ENCODE measurements at places on chromosomes 1 and 21. TPM values are rescaled to one million over a fixed set of nuclear protein-coding genes. Genes with fewer than 3 reads are reported as not detected.

DNA sequence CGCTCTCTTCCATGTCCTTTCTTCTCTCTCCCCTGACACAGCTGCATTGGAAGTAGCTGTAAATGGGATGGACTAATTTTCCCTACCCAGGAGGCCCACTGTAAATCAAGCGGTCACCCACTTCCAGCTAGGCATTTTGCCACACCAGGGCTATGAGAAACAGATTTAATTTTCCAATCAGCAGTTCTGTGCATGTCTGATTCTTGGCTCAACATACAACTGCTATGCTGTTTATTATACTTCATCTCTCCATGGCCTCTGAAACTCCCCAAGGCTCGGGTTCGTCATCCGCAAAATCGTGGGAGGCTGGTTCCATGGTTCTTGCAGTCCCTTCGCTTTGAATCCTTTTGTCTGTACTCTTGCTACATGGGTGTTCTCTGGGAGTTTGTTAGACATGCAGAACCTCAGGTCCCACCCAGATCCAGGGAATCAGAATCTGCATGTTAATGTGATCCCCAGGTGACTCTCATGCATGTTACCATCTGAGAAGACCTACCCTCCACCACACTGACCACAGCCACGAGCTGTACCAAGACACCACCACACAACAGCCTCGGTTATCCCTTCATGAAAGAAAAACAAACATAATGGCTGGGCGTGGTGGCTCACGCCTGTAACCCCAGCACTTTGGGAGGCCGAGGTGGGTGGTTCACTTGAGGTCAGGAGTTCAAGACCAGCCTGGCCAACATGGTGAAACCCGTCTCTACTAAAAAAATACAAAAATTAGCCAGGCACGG lies 190.5 kb downstream of the GABPA start:
- no peak overlapping the region for H3K4me3 ChIP-seq
- peaks cover 27% of the 10 kb centered on the region for H3K4me1 ChIP-seq
- H3K27me3 ChIP-seq = no peaks in the 10 kb centered on the region
- H3K36me3 ChIP-seq = no peaks in the 10 kb centered on the region
- peak overlapping the region; percentile 69 for H3K27ac ChIP-seq

GRCh38 chr1:77143529-77144121 lies 75.6 kb downstream of the PIGK start:
- no peak for DNase-seq
- no peak overlapping the region for H3K27ac ChIP-seq

DNA sequence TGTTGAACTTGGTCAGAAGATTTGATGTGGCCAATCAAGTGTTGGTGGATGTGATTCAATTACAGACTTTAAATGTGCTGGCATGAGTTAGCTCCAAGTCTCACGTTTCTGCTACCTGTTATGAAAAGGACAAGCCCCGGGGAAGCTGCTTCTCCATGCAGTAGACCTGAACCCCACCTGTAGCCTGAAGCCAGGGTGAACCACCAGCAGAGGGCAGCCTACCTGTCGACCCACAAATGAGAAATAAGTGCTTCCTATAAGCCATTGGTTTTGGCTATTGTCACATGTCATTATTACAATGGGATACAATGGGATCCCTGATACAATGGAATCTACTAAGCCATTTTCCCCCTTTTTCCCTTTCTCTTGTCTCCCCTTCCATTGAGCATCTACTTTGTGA lies 230.2 kb downstream of the PRDM2 start:
- no peaks in the 10 kb centered on the region for H3K36me3 ChIP-seq
- H3K4me3 ChIP-seq = no peak overlapping the region
- DNase-seq = no peak
- H3K4me1 ChIP-seq = no peaks in the 10 kb centered on the region
- H3K27me3 ChIP-seq = no peaks in the 10 kb centered on the region
- no peak overlapping the region for H3K27ac ChIP-seq

Gene NPHP4
- 2.1 TPM for total RNA-seq

Gene CFAP74
- not detected for total RNA-seq

- peaks cover 5% of the 10 kb centered on the region for H3K27me3 ChIP-seq
- no peak overlapping the region for H3K4me3 ChIP-seq
- H3K36me3 ChIP-seq = no peaks in the 10 kb centered on the region
- H3K27ac ChIP-seq = no peak overlapping the region
- DNase-seq = no peak
Measured at GRCh38 chr1:24963943-24964693, 34.0 kb upstream of the RUNX3 start.

Gene SYDE2
- 3.8 TPM for total RNA-seq

DNA sequence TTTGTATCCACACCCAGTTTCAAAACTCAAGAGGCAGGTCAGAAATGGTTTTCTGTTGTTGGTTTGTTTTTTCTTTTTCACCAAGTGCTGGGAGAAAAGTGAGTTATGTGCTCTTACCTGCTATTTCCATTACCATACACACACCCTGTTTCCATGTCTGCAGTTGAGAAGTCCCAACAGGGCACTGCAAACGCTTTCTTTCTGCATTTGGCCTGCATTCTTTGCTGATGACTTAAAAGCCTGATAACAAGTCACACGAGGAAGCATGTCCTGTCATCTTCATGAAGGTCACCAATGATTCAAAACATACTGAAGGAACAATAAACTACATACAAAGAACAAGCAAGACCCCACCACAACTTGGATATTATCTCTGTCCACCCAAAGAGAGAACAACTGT lies 24.8 kb upstream of the KCNE1 start:
- H3K4me1 ChIP-seq = no peaks in the 10 kb centered on the region
- H3K4me3 ChIP-seq = no peak overlapping the region
- H3K27me3 ChIP-seq = no peaks in the 10 kb centered on the region
- no peak overlapping the region for H3K27ac ChIP-seq

- no peaks in the 10 kb centered on the region for H3K4me1 ChIP-seq
- H3K27me3 ChIP-seq = no peaks in the 10 kb centered on the region
- no peaks in the 10 kb centered on the region for H3K36me3 ChIP-seq
- H3K27ac ChIP-seq = no peak overlapping the region
- DNase-seq = no peak
Measured at GRCh38 chr1:84615790-84616189, 41.5 kb upstream of the CTBS start.

Gene BNIPL
- total RNA-seq = not detected

Gene RNU1-4
- not detected for total RNA-seq

DNA sequence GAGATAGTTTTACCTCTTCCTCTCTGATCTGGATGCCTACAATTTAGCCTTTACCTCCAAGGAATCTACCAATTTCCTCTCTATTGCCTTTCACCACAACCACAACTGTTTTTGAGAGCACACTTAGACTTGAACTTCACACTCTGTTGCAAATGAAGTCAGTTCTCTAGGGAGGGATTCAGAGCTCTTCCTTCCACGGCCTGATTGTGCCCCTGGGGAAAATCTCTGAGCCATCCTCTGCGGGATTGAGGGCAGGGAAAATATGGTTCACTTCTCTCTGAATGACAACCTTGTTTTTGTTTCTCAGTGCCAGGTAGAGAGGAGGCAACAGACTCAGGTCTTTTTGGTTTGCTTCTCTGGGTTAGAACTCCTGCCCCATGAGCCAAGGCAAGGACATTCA lies 35.4 kb upstream of the BCL10 start:
- no peaks in the 10 kb centered on the region for H3K36me3 ChIP-seq
- no peak overlapping the region for H3K27ac ChIP-seq
- no peaks in the 10 kb centered on the region for H3K27me3 ChIP-seq
- H3K4me1 ChIP-seq = peaks cover 44% of the 10 kb centered on the region
- no peak for DNase-seq

DNA sequence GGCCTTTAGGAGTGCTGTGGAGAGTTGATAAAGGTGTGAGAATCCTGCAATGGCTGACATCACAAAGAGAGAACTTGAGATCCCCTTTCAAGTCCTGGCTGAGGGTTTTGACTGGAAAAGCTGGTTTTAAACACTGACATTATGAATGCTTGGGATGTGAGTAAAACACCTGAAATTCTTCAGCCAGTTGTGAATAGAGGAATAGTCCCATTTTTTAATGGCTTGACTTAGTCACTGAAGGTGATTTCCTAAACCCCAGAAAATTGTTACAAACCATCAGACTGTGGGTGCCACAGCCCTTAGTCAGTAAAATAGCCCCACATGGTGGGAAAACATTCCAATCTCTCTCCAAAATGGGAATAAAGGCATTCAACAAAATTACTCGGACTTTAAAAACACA lies 107.7 kb upstream of the LMO4 start:
- no peak overlapping the region for H3K4me3 ChIP-seq
- H3K27me3 ChIP-seq = no peaks in the 10 kb centered on the region
- H3K4me1 ChIP-seq = no peaks in the 10 kb centered on the region
- H3K27ac ChIP-seq = no peak overlapping the region

DNA sequence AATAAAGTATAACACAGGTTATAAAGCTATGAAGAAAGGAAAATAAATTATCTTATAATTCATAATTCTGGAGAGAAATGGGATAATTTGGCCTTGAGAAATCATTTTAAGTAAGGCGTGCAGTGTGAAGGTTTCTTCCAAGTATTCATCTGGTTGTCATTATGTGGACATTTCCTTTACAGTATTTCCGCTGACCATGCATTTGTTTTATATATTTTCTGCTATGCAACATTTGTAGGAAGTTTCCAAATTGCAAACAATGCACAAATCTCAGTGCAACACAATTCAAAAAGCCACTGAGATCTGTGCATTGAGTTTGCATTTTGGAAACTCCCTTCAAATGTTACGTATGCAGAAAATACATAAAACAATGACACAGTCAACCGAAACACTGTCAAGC lies 17.8 kb downstream of the ZNF670 start:
- no peaks in the 10 kb centered on the region for H3K36me3 ChIP-seq
- no peaks in the 10 kb centered on the region for H3K27me3 ChIP-seq
- no peaks in the 10 kb centered on the region for H3K4me1 ChIP-seq
- no peak for DNase-seq
- H3K27ac ChIP-seq = no peak overlapping the region
- no peak overlapping the region for H3K4me3 ChIP-seq
